Chondrocyte (in vitro differentiated cells): ENCODE measurements at places on chromosomes 2 and 18. TPM values are rescaled to one million over a fixed set of nuclear protein-coding genes. Genes with fewer than 3 reads are reported as not detected.

- H3K27ac ChIP-seq: no peak overlapping the region
- no peak overlapping the region for H3K4me3 ChIP-seq
- DNase-seq: no peak
- H3K27me3 ChIP-seq: no peaks in the 10 kb centered on the region
- no peaks in the 10 kb centered on the region for H3K4me1 ChIP-seq
Observed at GRCh38 chr2:21928292-21928691, 804.5 kb downstream of the TDRD15 start.

DNA sequence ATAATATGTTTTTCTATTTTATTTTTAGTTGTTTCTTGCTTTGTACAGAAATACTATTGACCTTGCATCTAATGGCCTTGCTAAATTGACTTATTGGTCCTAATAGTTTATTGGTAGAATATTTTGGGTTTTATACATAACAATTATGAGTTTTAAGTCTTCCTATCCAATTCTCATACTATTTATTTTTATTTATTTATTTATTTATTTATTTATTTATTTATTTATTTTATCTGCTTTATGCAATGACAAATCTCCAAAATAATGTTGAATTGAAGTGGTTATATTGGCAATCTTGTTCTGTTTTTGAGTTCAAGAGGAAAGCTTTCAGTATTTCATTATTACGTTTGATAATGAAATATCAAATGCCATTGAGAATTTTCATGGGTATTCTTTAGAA lies 488.3 kb downstream of the CDH2 start:
- H3K4me3 ChIP-seq: no peak overlapping the region
- H3K4me1 ChIP-seq: peaks cover 18% of the 10 kb centered on the region
- H3K27me3 ChIP-seq: no peaks in the 10 kb centered on the region
- no peak for DNase-seq
- H3K27ac ChIP-seq: no peak overlapping the region
- H3K36me3 ChIP-seq: no peaks in the 10 kb centered on the region

- H3K27ac ChIP-seq: no peak overlapping the region
- H3K4me1 ChIP-seq: no peaks in the 10 kb centered on the region
- no peaks in the 10 kb centered on the region for H3K27me3 ChIP-seq
- no peak for DNase-seq
Observed at GRCh38 chr2:108220191-108220590, 19.6 kb upstream of the SULT1C3 start.

DNA sequence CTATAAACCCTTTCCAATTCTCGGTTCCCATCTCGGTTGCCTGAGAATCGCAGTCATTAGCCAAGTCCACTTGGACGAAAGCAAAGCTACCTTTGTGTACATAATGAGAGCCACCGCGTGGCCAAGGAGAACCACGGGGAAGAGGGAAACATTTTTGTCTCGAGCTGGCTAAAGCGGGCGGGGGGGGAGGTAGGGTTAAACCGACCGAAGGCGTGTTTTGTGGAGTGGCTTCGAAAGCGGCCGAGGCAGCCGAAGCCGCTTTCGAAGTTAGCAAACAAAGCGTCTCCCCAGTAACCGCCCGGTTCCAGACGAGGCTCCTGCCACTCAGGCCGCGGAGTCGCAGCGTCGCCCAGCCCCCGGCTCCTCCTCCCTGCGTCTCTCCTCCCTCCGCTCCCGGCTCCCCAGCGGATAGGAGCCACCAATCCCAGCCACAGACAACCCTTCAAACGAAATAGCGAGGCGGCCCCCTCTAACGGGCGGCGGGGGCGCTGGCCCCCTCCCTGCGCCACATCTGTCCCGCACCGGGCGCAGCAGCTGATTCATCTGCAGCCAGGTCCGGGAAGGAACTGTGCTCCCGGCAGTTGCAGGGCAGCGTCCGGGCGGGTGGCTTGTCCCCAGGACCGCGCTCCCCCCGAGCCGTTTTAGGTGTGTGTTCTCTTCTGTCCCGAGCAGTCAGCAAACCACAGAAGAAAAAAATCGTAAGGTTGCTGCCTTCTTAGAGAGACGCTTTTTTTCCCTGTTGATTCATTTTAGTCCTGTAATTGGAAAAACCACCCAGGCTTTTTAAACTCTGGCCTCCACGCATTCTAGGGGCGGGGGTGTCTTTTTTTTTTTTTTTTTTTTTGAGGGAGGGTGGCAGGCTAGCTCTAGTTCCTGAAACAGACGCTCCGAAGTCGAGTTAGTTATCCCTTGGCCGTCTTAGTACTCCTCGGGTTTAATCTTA lies 1.8 kb upstream of the TGIF1 start:
- H3K4me3 ChIP-seq: peak overlapping the region; percentile 95
- H3K27ac ChIP-seq: peak overlapping the region; percentile 100
- no peaks in the 10 kb centered on the region for H3K27me3 ChIP-seq
- H3K36me3 ChIP-seq: no peaks in the 10 kb centered on the region
- H3K4me1 ChIP-seq: peaks cover 23% of the 10 kb centered on the region
- DNase-seq: peak; percentile 98

Gene KYNU
- 0.38 TPM in 1 of 3 replicates, not detected in the others for total RNA-seq
